ENCODE measurements at places on chromosomes 2 and 18.

- no peak for DNase-seq
These were observed 1645.8 kb downstream of the DPP10 start for GRCh38 chr2:116088236-116088635.

- no peak for DNase-seq
These were observed 133.5 kb upstream of the IL1R2 start for GRCh38 chr2:101858246-101858645.

- no peak for DNase-seq
These were observed 1096.8 kb upstream of the NXPH2 start for GRCh38 chr2:139876964-139877363.

DNA sequence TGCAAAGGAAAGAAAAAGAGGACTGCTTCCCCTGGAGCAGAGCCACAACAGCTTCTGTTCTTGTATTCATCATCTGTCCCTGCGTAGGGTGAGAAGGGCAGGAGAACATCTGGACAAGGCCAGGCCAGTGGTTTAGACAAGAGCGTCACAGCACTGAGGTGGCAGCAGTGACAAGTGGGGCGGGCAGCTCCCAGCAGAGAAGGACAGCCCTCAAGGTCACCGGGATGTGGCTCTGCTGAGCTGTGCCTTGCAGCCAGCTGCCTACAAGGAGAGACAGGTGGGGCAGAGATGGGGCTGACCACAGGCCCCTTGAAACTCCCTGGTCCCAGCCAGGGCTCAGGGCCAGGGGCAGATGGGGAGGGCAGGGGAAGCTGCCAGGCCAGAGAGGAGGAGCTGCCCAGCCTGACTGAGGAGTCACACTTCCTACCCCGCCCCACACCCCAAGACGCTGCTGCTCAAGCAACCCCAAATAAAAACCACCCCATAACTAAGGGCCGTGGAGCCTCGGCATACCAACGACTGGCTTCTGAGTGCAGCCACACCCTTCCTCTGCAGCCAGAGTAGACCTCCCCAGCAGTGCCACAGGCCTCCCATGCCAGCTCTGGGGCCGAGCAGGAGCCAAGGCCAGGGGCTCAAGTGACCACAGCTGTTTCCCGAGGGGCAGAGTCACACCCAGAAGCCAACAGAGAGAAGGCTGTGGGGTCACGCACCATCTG, 5.4 kb downstream of the RAB11FIP5 start:
- no peak for DNase-seq

DNA sequence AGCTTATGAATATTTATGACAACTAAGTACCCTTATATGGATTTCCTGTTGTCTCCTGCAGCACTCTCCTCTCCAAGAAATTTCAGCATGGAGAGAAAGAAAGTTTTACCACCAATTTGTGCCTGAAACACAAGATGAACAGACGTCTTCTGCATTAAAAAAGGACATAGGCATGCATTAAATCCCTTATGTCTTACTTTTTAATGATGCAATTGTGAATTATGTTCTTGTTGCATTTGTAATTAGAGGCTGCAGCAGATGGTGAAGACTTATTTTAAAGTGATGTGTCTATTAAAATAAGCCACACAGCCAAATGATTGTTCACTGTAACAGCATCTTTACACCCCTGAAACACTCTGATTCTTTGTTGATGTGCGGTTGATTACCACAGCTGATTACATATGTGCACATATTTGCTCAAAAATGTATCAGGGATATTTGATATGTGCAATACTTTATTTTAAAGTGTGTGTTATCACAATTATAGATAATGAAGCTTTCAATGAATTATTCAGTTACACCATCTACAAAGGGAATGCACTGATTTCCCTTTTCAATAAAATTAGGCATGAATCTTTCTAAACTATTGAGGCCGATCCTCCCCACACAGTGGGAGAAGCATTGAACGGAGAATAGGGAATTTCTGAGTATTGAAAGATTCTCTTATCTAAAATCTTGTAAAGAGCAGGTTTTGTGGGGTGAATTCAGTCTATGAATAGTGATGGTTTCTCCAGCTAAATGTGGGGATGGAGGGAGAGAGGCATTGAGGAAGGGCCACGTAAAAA, 585.1 kb downstream of the SLC4A3 start:
- no peak for DNase-seq

DNA sequence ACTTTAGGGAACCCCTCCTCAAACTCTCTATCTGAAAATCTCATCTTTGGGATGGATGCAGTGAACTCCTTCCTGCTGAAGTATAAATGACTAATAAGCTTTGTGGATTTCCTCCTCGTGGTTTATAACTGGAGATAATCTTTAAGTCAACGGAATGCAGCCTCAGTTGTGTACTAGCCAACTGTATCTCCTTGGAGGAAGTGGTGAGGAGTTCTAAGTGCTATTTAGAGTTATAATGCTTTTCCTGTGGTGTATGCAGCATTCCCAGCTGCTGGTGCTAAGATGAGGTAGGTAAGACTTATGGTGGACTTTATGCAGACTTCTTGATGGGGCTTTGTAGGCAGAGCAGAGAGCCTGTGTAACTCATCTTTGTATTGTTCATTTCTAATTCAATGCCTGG, 90.9 kb downstream of the LYPD6B start:
- DNase-seq = no peak

GRCh38 chr2:219644801-219645480, 17.5 kb downstream of the SLC4A3 start:
- no peak for DNase-seq

DNA sequence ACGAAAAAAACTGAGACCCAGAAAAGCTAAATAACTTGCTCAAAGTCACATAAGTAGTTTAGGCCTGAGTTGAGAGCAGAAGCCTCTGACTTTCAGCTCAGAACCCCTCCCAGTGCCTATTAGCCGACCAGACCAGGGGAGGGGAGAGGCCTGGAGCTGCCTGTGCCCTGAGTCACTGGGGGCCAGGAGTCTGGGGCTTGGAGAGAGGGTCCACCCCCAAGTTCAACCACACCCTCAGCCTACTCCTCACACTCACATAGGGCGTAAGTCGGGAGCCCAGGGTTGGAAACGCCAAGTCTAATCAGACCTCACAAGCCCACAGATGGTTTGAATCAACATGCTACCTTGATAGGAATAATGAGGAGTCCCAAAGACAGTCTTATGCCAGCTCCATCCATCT, 12.6 kb upstream of the PKDCC start:
- no peak for DNase-seq

GRCh38 chr2:168716839-168717238, 85.6 kb upstream of the NOSTRIN start:
- DNase-seq = no peak

DNA sequence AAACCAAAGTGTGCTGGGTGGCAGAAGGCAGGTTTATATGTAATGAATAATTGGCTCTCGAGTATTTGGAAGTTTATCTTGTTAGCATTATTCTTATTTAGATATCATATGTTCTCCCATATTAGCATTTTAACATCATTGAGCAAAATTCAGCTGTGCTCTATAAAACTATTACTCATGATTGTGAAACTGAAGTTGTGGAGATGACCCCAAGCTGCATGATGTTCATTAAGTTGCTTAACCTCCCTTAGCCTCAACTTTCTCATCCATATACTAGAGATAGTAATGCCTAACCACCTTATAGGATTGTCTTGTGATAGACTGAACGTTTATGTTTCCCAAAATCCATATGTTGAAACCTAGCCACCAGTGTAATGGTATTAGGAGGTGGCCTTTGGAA, 346.3 kb downstream of the SATB2 start:
- no peak for DNase-seq

DNA sequence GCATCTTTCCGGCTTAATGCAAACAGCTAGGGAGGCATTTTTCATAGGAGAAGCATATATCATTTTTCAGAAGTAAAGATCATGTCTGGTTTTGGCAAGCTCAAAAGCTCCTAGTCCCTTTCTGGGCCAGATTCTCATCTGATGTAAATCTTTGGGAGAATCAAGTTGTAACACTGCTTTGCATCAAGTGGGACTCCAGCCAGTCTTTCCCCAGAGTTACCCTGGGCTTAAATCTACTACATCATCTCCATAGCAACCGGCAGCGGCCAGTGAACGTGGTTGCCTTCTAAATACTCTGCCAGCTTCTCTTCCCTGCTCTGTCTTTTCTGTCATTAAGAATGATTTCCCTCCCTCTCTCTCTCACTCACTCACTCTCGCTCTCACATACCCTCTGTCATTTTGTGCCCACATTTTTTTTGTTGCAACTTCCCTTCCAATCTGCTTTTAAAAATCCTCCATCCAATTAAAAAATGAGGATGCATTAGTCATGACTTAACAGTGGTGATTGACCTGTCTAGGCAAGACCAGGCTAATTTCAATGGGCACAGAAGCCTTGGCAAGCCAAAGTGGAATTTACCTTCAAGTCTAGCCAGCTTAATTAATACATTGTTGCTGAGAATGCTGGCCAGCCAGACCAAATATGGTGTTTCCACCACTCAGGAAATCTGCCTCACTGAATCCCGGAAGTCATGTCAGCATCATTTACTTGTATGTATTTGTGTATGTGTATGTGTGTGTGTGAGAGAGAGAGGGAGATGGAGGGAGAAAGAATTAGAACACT, 93.0 kb downstream of the NRP2 start:
- no peak for DNase-seq

DNA sequence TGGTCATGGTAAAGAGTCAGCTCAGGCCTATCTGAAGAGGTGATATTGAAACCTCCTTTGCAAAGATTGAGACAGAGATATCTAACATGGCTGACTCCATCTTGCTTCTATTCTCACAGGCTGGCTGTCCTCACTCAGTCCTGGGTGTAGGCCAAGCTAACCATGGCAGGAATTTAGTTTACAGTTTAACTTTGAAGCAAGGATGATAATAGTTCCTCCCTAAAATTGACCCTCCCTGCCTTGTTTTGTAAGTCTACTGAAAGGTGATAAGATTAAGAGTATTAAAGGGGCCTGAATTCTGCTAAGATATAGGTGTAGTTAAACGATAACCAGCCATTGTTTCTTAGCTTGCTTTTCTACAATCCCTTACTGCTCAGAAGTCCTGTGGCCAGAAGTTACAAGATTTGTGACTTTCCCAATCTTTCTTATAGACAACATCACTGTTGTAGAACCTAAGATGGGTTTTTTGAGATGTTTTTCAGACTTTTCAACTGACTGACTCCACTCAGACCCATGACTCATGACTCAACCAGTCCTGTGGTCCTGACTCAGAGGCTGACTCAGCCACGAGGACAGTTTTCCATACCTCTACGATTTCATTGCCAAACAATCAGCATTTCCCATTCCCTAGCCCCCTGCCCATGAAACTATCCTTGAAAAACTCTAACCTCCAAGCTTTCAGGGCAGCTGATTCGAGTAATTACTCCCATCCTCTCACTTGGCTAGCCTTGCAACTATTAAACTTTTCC, 195.7 kb upstream of the SESTD1 start:
- peak; percentile 36 for DNase-seq

GRCh38 chr2:172496160-172496608, 59.7 kb upstream of the PDK1 start:
- DNase-seq = peak; percentile 30

DNA sequence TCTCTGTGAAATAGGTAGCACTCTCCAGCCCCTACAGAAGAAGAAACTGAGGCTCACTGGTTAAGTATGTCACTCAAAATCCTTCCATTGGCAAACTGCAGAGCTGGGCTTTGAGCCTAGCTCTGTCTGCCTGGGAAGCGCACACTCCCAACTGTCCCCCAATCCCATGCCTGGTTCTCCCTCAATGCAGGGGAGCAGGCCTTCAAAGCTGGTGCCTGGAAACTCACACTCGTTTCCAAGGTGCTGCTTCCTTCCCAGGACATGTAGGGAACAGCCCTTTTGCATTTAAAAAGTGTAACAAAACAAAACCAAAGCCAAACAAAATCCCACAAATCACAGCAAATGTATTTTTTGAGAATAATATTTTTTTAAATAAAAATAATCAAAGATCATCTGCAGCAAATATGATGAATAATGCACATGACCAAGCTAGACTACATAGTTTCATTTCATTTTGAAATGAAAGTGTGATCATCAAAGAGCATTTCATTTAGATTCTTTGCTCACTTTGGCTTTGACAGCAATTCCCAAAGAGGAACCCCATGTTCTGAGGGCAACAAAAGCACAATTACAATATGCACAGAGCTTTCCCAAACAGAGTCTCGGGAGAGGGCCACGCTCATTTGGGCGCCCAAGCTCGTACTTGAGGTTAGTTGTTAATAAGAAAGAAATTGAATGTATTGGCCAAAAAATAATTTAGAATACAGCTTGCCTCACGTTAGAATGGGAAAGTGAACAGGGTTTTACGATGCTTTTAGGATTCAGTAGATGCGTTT, 96.7 kb upstream of the ACKR3 start:
- no peak for DNase-seq

DNA sequence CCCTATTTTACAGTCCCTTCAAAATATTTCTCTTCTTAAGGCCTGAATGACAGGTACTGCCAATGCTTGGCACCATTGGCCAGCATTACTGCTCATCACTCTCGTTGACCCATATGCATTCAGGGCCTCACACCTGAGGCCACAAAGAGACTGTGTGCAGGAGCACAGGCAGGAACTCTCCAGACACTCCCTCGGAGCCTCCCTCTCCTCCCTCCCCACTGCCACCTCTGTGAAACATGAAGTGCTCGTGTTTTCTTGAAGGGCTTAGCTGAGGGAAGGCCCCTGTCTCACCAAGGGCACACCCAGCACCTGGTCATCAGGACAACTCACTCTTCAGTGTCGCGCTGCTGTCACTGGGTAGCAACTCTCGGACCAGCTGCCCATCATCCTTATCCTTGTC, 85.3 kb downstream of the LOXHD1 start:
- DNase-seq = no peak

DNA sequence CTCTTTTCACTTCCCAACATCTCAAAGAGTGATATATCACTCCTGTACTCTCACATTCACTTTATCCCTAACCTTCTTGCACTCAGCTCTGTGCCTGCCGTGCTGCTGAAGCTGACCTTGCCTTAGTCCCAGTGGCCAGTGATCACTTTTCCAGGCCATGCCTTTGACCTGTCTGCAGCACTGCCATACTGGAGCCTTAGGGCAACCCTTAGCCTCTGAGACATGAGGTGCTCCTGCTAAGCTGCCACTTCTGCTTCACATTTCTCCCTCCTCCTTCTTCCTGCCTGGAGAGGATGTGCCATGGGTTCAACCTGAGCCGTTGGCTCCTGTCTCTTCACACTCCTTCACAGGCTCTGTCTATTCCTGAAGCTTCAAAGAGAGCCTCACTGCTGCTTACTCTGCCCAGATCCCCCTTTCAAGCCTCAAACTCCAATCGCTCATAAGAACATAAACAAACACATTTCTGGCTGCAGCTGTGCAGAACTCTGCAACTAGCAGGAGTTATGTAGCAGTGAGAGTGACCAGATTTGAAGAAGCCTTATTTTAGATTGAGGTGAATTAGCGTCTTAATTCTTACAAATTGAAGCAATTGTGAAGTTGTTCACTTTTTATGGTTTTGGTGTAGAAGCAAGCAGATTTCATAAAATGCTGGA, 716.2 kb upstream of the FANCL start:
- DNase-seq = no peak

- DNase-seq = peak; percentile 34
These were observed 53.9 kb downstream of the KCTD18 start for GRCh38 chr2:200455958-200456421.

DNA sequence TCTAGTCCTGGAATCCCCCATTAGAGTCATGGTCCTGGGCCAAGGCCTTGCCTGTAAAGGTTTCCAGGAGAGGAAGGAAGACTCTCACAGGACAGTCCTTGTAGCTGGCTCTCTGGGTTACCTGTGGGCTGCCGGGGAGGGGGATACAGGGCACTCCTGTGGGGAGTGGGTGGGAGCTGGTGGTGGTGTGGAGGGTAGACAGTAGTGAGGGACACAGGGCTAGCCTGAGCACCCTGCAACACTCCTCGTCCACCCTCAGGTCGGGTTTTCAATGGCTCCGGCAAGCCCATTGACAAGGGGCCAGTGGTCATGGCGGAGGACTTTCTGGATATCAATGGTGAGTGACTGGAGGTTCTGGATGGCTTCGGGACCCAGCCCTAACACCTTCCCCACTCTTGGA, 19.7 kb upstream of the ANKRD53 start:
- no peak for DNase-seq
